ENCODE measurements at places on chromosomes 1 and 21. TPM values are rescaled to one million over a fixed set of nuclear protein-coding genes. Genes with fewer than 3 reads are reported as not detected.

DNA sequence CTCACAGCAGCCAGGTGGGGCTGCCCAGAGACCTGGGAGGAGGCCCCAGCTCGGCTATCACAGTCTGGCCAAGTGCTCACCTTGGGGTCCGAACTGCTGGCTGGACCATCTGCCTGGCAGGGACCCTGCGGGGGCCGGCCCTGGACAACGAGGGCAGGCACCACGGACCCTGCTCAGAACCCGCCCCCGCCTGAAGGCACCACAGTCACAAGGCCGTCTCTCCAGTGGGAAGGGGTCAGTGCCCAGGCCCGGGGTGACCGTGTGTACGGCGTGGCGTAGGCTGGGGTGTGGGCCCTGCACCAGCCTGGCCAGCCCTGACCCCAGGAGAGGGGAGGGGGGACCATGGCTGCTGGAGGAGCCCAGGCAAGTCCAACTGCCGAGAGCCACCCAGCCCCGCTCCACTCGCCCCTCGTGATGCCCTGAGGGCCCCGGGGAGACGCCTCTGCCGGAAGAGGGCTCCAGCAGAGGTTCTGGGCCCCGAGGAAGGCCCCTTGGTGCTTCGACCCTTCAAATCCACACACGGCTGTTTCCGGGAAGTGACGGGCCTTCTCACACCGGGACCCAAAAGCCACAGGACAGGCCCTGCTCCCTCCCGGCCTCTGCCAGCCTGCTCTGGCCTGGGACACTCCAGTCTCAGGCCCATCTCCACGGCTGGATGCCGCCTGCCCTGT, 11.2 kb upstream of the RNF223 start:
- no peak for DNase-seq
- H3K27me3 ChIP-seq, result no peaks in the 10 kb centered on the region
- H3K4me1 ChIP-seq, result peaks cover 2% of the 10 kb centered on the region
- no peaks in the 10 kb centered on the region for H3K36me3 ChIP-seq
- no peak overlapping the region for H3K27ac ChIP-seq

GRCh38 chr1:16146279-16147155, 9.4 kb downstream of the EPHA2 start:
- H3K4me1 ChIP-seq, result peaks cover 41% of the 10 kb centered on the region
- peak; percentile 89 for DNase-seq
- H3K4me3 ChIP-seq, result peak overlapping the region; percentile 48
- H3K36me3 ChIP-seq, result no peaks in the 10 kb centered on the region
- peak overlapping the region; percentile 72 for H3K27ac ChIP-seq

Gene GREM2
- total RNA-seq, result 18.7 TPM

Gene DISC1
- total RNA-seq, result 9.3 TPM

Data from sigmoid colon (tissue), 7 donors.